ENCODE measurements at places on chromosomes 6 and 20. TPM values are rescaled to one million over a fixed set of nuclear protein-coding genes. Genes with fewer than 3 reads are reported as not detected.

The LPA gene
- total RNA-seq: 2.5 TPM

The HCRTR2 gene
- not detected for total RNA-seq

The SERPINB6 gene
- total RNA-seq: 121 TPM

The SLC13A3 gene
- 5.1 TPM for total RNA-seq

The BEND6 gene
- total RNA-seq: 4.1 TPM

The PLA2G7 gene
- 4.6 TPM for total RNA-seq

The OSTM1 gene
- total RNA-seq: 40.3 TPM

GRCh38 chr6:89834884-89835792 is 5.5 kb downstream of the CASP8AP2 start:
- DNase-seq: no peak

DNA sequence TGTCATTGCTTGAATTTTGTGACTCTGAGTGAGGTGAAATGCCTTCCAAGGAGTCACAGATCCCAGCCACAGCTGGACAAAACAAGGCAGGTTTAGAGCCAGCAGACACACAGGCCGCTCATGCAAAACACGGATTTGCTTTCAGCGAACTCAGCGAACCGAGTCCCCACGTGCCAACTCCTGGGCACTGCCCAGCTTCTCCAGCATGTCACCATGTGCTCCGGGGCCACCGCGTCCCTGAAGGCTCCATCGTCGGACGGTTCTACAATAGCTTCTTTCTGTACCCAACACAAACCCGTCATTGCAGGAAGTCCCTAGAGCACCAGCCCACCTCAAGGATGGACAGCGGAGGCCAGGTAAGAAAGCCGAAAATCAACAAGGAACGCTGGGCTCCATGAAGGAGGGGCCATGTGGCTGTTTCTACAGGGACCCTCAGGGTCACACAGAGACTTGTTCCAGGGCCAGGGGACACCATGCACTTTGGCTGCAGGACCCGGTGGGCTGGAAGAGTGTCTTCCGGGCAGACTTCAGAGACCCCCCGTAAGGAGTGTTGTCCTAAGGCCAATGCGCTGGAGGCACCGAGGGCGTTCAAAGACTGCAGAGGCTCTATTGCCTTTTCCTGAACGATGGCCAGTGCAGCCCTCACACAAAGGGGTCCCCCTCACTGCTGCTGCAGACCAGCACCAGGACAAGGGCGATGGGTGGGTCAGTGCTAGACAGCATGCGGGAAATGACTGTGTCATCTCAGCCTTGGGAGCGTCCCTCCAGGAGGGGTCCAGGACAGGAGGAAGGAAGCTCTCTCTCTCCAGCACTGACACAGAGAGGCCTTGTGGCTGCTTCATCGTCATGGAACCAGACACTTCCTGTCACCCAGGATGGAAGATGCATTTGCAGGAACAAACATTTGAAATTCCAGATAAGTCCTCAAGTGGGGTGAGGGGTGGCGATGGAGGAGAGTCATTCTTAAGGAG is 19.8 kb downstream of the DACT2 start:
- DNase-seq: no peak

DNA sequence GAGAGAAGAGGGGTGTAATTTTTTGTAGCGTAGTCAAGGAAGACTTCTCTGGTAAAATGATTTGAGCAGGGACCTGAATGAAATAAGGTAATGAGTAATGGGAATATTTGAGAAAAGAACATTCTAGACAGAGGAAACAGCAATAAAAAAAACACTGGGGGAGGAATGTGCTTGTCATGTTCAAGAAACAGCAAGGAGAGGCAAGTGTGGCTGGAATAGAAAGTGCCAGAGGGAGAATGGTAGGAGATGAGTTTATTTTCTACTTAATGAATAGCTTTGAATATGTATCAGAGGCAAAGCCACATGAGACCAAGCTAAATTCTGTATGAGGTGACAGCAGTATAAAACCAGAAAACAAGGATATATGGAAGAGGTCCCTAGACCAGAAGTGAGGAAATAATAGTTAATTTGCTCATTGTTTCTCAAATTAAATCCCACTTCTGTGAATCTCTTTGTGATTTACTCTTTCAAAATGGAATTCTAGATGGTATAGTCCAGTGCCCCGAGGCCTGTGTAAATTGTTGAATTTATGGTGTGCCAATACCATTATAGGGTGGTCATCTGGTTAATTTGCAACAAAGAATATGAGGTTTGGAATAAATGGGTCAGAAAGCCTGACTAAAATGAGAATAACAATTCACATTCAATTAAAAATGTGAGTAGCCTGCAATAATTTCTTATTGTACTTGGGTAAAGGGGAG is 170.2 kb downstream of the CDKAL1 start:
- no peak for DNase-seq

DNA sequence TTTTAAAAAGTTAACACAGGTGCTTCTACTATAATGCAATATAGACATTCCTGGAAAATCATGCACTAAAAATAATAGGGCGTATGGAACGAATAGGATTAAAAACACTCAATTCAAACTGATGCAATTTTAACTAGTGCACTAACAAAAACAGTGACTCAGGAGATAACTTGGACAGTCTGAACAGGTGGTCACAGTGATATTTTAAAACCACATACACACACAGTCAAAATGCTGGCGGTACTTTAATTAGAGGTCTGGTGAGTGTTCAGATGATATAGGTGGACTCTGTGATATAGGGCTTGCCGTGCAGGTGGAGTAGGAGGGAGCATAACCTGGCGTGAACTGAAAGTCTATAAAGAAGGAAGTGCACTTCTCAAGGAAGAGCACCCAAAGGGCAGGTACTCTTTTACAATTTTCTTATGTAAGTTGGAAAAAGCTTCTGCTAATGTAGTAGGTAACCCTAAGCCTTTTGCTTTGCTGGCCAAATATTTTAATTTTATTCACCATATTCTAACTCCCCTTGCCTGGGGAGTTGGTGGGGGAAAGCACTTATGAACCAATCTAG is 41.9 kb upstream of the PLN start:
- DNase-seq: no peak

DNA sequence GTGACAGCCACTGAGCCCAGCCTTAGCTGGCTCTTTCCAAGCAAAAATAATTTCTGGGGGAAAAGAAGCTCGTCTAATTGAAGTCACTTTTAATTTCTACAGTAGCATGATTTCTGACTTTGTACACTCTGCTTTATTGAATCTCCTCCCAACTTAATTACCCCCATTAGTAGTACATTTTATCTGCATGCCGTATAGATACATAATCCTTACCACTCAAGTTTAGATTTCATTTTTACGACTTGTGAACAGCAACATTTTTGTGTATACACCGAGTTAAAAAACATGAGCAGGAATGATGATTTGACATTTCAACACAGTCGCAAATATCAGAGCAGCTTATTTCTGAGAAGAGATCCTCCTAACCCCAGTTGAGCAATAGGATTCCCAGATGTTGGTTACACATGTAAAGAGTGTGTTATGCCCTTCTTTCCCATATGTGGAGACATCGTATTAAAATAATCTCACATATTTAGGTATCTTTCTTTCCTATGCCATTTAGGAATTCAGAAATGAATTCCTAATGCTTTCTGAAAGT is 127.3 kb upstream of the MTHFD1L start:
- DNase-seq: no peak

GRCh38 chr6:15709651-15710269 is 46.9 kb upstream of the DTNBP1 start:
- DNase-seq: no peak

- DNase-seq: no peak
These were observed 178.9 kb upstream of the ARID1B start for GRCh38 chr6:156598071-156598854.

- no peak for DNase-seq
These were observed 29.4 kb downstream of the COL20A1 start for GRCh38 chr20:63322146-63322932.

- DNase-seq: no peak
These were observed 85.4 kb downstream of the PPP1R14C start for GRCh38 chr6:150228072-150228733.

- DNase-seq: no peak
These were observed 255.2 kb downstream of the CD109 start for GRCh38 chr6:73951183-73951582.

DNA sequence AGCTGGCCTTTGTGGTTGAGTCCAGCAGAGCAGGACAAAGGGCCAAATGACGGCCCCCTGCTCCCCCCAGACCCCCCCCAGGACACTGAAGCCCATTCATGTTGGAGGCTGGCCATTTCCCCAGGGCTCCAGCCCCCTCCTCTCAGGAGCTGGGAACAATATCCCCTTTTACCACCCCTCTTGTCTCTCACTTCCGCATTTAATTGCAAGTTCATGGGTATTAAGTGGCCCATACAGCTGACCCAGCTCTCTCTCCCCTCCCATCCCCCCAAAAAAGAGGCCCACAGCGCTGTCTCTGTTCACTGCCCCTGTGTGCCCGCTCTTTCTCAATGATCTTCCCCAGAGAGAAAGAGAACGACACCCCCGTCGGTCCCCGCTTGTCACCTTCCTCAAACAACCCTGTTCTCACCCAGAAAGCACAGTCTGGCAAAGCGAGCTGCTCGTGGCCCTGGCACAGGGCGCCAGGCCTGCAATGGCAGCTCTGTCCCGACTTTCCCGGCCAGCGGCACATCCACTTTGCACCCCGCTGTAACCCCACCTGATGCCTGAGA is 30.4 kb downstream of the PREX1 start:
- DNase-seq: no peak

GRCh38 chr6:87641065-87641692 is 51.2 kb downstream of the ORC3 start:
- no peak for DNase-seq

DNA sequence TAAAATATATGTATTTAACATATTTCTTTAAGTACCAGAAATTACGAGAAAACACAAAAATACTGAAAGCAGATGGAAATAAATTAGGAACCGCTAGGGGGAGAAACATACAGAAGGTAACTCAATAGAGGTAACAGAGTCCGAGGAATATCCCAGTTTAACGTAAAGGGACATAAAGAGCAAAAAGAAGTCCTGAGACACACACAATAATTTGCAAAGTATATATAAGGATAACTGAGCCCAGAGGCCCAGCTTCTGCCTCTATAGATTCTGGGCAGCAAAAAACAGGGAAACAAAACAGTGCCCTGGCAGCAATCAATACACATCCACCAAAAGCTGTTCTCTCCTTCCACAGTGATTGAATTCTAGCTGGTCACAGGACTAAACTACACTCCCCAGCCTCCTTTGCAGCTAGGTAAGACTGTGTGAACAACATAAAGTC is 15.1 kb downstream of the TBC1D32 start:
- no peak for DNase-seq

GRCh38 chr6:129055796-129056195 is 172.9 kb downstream of the LAMA2 start:
- no peak for DNase-seq

DNA sequence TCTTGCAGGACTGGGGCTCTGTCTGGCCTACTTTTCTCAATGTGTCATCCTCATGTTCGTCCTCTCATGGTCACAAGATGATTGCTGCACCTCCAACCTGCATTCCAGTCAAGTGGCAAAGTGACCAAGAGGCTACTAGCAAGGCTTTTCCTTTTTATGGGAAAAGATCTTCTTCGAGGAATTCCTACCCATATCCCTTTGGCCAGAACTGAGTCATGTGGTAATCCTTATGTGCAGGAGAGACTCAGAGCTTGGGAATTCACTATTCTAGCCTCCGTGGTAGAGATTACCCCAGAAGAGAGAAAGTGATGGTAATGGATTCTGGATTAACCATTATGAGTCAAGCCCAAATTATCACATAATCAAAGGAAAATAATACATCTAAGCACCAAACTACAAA is 162.7 kb downstream of the KCNQ5 start:
- DNase-seq: no peak

DNA sequence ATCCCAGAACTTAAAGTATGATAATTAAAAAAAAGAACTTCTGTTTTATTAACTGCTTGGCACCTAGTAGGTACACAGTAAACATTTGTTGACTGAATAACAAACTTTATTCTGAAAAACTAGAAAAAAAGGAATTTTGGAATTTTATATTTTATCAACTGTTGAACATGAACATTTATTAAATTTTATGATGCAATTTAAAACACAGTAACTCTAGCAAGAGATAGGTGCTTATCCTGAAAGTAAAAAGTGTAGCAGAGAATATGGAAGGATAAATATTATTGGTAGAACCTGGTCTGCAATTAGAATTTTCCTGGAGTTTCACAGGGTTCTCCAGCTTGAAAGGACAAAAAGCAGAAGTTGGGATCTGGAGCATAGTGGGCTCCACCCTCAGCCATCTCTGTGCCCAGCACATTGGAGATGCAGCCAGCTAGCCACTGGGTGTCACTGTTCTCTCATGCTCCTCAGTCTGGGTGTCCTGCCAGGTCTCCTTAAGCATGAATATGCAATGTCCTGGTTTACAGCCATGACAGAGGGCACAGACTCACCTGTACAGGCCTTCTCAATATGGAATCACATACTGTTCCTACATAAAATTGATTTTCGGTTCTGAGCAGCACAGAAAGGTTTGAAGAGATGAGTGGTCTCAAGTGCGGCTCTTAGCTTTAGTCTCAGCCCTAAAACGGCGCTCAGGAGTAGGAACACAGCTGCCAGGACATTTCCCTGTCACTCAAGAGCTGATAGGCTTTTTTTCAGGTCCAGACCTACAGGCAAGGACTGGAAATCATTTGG is 31.7 kb upstream of the IL20RA start:
- DNase-seq: peak; percentile 75

- no peak for DNase-seq
These were observed 126.4 kb downstream of the OPRM1 start for GRCh38 chr6:154165478-154165877.

DNA sequence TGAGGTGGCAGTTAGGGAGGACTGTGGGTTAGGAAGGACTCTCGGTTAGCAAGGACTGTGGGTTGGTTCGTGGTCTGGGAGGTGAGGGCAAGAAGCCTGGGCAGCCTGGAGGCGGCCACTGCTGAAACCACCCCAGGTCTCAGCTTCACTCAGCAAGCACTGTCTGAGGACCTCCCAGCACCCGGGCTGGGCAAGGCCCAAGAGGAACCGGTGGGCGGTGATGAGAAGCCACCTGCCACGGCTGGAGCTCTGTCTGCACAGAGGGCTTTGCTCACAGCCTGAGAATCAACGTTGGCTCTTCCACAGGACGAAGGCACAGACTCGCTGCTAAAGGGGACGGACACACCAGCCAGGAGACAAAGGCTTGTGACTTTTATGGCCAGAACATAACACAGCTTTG is 69.3 kb downstream of the DACT2 start:
- no peak for DNase-seq

DNA sequence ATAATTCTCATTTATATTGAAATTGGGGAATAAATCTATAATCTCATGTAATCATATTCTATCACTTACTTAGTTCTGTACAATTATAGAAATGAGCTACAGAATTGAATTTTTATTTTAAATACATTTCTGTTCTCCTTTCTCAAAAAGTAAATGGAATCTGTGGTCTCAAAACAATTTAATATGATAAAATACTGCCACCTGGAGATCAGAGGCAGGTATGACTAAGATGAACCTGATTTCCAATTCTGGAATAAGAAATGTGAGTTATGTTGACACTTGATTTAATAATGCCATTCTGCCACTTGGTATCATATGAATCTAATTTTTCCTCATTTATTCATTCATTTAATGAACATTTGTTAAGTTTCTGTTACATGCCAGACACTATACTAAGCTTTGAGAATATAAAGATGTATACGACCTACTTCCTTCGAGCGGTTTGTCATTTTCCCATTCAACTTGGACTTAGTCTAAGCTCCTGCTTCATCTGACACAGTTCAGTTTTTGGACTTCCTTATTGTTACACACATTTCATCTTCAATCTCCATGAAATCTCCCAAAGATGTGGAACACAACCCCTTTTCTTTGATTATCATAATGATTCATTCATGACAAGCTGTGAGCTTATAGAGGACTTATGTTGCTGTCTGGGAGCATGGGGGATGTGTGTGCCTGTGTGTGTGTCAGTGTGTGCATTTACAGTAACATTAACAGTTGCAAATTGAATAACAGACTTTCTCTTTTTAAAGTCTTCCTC is 7.5 kb upstream of the CCDC28A start:
- no peak for DNase-seq

GRCh38 chr20:5096463-5096862 is 23.3 kb downstream of the PCNA start:
- DNase-seq: no peak

Measured in ureter (tissue), 1 donor.